ENCODE measurements at places on chromosomes 13 and 19. TPM values are rescaled to one million over a fixed set of nuclear protein-coding genes. Genes with fewer than 3 reads are reported as not detected.

Gene LILRB2
- not detected for total RNA-seq

Gene ICAM4
- total RNA-seq: 2.7 TPM

Gene RAX2
- total RNA-seq: not detected

Gene KANK3
- 0.16 TPM for total RNA-seq

Gene CEACAM20
- not detected for total RNA-seq

Gene TLE6
- total RNA-seq: 0.63 TPM

Gene ACP4
- not detected for total RNA-seq

Gene WDR88
- 0.17 TPM for total RNA-seq
